SK-N-DZ (cell line): ENCODE measurements at places on chromosomes 4 and X.

GRCh38 chr4:112946127-112946526 is 103.3 kb upstream of the ANK2 start:
- peak; percentile 87 for DNase-seq

DNA sequence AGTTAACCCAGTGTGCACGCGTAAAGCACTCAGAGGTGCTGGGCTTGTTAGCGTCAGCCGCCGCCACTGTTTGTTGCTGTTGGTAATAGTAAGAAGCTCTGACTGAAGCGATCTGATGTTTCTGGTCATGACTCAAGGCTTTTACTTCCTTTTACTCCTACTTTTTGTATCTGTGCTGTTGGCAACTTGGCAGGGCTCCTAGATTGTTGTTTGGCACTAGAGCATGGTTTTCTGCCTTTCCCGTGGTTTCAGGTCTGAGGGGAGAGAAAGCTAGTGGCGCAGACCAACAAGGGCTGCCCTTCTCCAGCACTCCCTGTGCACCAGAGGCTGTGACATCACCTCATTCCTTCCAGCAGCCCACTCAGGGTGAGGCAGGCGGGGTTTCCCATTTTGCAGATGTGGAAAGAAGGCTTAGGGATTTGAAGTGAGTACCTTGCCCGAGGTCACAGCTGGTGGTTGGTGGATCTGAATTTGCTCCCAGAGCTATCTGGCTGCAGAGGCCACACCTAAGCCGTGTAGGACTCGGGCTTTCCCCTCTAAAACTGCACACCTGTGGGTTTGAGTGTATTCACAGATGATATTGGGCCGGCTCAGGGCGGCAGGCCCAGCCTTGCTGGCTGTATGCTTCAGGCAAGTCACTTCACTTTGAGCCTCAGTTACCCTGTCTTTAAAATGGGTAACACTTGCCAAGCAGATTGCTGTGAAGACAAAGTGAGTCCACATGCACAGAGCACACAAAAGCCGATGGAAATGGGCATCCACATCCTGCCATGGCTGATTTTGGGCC is 51.2 kb upstream of the TADA2B start:
- DNase-seq, result no peak

- DNase-seq, result peak; percentile 32
Measured at GRCh38 chr4:47031011-47031678, at the start of gene GABRB1. GABRB1 (plus strand) TSS chr4:47031567.

- DNase-seq, result no peak
Measured at GRCh38 chr4:22456291-22456690, 59.6 kb downstream of the ADGRA3 start.

- DNase-seq, result no peak
Measured at GRCh38 chr4:3148926-3149325, 74.4 kb downstream of the HTT start.

DNA sequence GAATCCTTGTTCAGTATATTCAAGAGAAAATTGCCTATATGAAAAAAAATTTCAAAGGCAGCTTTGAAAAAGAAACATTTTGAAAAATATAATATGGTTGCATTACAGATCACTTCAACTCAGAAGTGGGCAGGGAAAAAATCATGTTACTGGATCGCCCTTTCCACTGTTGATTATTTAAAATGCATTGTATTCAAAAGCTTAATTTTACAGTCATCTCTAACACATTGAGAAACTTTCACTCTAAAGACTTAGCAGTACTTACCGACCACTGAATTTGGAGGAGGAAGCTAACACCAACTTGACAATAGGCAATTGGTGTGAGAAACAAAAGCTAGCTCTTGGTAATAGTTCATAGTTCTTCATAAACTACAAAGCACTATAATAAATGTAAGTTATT is 101.9 kb downstream of the CEP135 start:
- no peak for DNase-seq

DNA sequence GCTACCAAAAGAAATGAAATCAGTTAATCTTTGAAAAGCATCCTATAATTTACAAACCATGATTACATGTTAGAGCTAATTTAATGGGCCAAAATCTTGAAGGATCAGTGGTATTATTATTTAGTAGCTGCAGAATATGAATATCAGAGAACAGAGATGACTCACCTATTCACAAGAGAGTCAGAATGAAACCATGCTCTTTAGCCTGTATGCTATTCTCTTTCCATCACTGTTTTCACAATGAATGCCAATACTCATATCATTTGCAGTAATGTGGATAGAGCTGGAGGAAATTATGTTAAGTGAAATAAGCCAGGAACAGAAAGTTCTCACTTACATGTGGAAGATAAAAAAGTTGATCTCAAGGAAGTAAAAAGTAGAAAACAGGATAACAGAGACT is 414.1 kb downstream of the CENPC start:
- DNase-seq, result no peak

GRCh38 chrX:45758319-45758718 is 557.6 kb upstream of the DIPK2B start:
- DNase-seq, result no peak

- no peak for DNase-seq
Measured at GRCh38 chr4:140211161-140211560, 57.2 kb upstream of the MAML3 start.

- DNase-seq, result no peak
Measured at GRCh38 chrX:131521824-131522223, 22.1 kb upstream of the OR13H1 start.

DNA sequence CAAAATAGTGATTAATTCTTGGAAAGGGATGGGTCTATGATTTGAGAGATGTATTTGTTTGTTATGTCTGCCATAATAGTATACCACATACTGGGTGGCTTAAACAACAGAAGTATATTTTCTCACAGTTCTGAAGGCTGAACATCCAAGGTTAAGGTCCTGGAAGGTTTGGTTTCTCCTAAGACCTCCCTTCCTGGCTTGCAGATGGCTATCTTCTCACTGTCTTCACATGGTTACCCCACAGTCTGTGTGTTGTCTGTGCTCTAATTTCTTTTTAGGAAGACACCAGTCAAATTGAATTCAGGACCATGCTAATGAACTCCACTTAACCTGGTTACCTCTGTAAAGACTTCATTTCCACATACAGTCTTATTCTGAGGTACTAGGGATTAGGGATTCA is 25.6 kb downstream of the CXCL2 start:
- no peak for DNase-seq

GRCh38 chrX:131219271-131219670 is 69.8 kb downstream of the IGSF1 start:
- peak; percentile 82 for DNase-seq

- no peak for DNase-seq
Measured at GRCh38 chrX:40267334-40268187, 169.8 kb upstream of the BCOR start.

DNA sequence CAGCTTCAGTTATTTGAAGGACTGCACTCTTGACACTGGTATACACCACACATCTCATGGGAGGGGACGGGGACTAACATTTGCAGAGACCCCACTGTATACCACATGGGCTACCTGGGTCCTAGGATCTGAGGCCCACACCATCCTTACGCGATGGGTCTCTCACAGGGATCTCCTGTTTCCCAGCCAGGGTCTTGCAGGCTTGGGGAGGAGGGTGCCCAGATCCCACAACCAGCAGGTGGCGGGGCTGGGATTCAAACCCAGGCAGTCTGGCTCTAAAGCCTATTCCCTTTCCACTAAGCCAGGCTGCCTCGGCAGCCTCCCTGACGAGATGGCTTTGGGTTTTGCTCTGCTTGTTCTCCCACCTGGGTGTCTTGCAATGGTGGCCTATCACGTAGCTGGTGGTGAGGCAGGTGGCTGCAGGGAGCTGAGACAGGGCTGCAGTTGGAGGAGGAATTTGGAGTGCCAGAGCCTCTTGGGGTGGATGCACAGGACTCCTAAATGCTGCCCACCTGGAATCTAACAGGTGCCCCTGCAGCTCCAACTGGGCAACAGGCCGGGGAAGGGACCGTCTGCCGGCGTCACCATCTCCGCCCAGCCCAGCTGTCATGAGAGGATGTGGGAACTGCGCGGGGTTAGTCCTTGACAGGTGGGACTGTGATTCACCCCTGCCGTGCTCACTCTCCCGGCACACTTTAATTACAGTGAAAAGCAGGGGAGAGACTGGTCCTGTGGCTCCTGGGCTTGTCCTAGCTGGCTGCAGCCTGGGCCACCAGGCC is 110.7 kb downstream of the PSAPL1 start:
- DNase-seq, result no peak

GRCh38 chr4:165953181-165953580 is 80.1 kb downstream of the TLL1 start:
- DNase-seq, result no peak

DNA sequence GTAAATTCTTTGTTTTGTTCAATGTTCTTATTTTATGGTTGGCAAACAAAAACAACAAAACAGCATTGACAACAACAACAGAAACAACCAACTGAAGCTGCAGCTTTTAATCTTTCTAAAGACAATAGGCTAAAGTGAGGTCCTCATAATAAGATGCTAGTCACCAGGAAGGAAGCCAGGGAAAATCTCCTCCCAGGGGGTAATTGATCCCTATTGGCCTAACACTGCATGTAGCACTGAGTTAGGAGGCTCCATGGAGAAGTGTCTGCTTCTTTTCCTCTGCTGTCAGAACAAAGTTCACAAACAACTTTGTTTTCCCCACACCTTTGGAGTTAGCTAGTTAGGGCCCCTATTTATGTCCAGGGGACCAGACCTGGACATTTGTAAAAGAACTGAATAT is 4.7 kb upstream of the LRAT start:
- no peak for DNase-seq

DNA sequence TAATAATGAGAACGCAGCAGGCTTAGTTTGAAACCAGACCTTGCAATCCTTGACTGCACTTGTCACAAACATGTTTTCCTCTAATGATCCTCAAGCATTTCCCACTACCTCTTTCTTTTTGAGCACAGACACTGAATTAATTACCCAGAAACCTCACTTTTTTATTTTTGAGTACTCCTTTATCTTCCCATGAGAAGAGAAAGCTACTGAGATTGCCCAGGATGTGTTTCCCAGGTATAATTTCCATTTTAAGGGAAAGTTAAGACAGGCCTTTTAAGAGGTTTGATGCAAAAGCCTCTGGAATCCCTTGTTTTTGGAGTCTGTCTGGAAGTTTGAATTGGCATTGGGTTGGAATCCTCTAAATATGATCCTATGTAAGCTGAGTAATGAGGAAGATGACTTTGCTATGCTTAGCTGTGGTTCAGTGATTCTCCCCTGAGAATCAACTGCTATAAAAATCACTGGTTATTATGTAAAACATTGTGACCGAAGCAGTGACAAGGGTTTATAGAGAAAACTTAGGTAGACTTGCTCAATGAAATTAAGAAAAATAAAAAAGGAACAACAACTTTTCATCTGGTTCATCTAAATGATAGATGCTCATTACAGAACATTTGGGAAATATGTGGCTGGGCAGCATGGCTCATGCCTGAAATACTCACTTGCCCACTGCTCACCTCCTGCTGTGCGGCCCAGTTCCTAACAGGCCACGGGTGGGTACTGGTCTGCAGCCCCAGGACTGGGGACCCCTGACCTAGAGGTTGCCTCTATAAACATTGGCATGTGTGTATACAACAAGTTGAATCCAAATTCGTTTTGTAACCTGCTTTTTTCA is 10.8 kb upstream of the RHOH start:
- DNase-seq, result no peak

GRCh38 chr4:64940698-64941097 is 531.4 kb upstream of the TECRL start:
- DNase-seq, result no peak

GRCh38 chr4:85823295-85823694 is 348.3 kb downstream of the ARHGAP24 start:
- peak; percentile 2 for DNase-seq

- DNase-seq, result no peak
Measured at GRCh38 chrX:140360284-140360683, 144.6 kb downstream of the SOX3 start.

DNA sequence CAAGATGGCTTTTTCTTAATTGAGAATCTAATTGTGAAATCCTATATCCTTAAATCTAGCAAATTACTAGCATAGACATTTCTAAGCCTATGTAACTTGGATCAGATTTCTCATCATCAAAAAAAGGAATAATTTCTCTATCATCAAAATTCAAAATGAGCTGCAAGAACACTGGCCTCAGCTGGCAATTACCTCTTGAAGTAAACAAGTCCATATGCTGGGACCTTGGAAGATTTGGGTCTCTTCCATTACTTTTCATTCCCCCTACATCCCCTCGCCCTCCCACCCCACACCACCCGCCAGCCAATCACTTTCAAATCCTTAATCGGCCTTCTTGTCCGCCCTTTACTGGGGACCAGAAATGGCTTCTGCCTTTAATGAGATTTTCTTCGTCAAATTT is 23.3 kb upstream of the MBTPS2 start:
- no peak for DNase-seq

- no peak for DNase-seq
Measured at GRCh38 chr4:30817447-30817846, 97.3 kb downstream of the PCDH7 start.
